ENCODE measurements at places on chromosomes 6 and 20. TPM values are rescaled to one million over a fixed set of nuclear protein-coding genes. Genes with fewer than 3 reads are reported as not detected.

DNA sequence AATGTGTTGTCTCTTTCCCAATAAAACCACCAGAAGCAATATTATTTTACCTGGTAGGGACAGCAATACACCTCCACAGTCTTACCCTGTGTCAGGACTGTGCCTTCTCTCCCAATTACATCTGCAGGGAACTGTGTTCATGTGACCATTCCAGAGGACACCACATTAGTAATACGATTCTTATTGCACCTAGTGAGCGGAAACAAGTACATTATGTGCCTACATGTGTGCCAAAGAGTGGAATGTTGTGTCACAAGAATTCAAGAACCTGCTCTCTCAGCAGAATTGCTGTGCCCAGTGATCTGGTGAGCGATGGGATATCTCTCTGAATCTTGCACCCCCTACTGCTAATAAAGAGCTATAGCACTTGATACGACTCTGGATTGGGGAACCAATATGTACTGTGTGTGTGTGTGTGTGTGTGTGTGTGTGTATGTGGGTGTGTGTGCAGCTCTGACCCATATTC, 57.4 kb upstream of the FOXC1 start:
- H3K36me3 ChIP-seq: peaks cover 17% of the 10 kb centered on the region
- no peak overlapping the region for H3K4me3 ChIP-seq
- peak overlapping the region; percentile 62 for H3K27ac ChIP-seq
- H3K4me1 ChIP-seq: peaks cover 50% of the 10 kb centered on the region

DNA sequence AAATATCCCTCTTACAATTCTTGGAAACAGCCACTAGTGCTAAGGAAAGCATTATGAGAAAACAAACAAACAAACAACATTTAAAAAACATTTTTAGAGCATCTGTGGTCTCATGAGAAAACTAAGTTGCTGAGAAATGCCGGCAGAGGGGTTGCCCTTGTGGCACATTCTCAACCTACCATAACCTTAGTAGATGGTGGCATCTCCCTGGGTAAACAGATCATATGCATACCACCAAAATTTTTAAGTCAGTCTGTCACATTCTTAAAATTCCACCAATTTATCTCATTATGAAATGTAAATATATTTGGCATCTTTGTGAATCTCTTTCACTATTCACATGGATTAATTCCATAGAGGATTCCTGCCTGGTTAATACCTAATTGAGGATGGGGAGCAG, 575.7 kb upstream of the MARCKS start:
- no peak for DNase-seq
- no peaks in the 10 kb centered on the region for H3K36me3 ChIP-seq
- no peak overlapping the region for H3K27ac ChIP-seq
- no peaks in the 10 kb centered on the region for H3K27me3 ChIP-seq
- no peak overlapping the region for H3K4me3 ChIP-seq

- H3K36me3 ChIP-seq: peaks cover 74% of the 10 kb centered on the region
- H3K4me3 ChIP-seq: no peak overlapping the region
- H3K27ac ChIP-seq: no peak overlapping the region
- H3K27me3 ChIP-seq: no peaks in the 10 kb centered on the region
- no peak for DNase-seq
Observed at GRCh38 chr20:2656471-2657117, 4.2 kb downstream of the NOP56 start.

Gene EYA2
- not detected for total RNA-seq

Gene MAP1LC3A
- 2.7 TPM for total RNA-seq

- H3K36me3 ChIP-seq: peaks cover 60% of the 10 kb centered on the region
- peak overlapping the region; percentile 87 for H3K27ac ChIP-seq
- no peak overlapping the region for H3K4me3 ChIP-seq
- no peaks in the 10 kb centered on the region for H3K27me3 ChIP-seq
Observed at GRCh38 chr20:32528905-32529670, 56.0 kb downstream of the NOL4L start.

DNA sequence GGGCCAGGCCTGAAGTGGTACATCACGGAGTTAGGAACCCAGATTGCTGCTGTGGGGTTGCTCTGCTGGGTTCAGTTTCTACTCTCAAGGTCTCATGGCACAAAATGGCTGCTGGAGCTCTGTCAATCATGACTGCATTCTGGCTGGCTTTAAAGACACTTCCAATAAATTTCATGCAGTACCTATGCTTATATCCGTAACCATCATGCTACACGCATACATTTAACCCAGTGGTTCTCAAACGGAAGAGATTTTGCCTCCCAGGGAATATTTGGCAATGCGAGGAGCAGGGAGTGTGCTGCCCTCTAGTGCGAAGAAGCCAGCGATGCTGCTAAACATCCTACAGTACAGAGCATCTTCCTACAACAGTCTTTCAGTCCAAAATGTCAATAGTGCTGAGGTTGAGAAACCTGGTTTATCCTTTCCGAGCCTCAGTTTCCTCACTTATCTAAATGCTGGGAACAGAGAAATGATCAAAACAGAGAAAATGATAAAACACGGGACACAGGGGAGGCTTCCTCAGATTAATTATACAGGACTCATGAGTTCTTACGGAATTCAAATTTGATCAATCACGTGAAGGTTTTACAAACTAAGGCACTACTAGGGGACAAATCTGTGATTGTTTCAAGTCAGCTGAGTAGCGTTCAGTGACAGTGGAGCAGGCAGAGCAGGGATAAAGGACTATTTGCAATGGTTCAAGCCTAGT, 9.6 kb upstream of the SLC2A10 start:
- peaks cover 7% of the 10 kb centered on the region for H3K27me3 ChIP-seq
- no peak overlapping the region for H3K27ac ChIP-seq
- H3K36me3 ChIP-seq: no peaks in the 10 kb centered on the region
- DNase-seq: no peak
- H3K4me1 ChIP-seq: peaks cover 4% of the 10 kb centered on the region

Gene ULBP2
- 0.50 TPM for total RNA-seq

Gene PLCB1
- total RNA-seq: 1.0 TPM
